ENCODE measurements at places on chromosomes 13 and 19. TPM values are rescaled to one million over a fixed set of nuclear protein-coding genes. Genes with fewer than 3 reads are reported as not detected.

The ERICH4 gene
- total RNA-seq, result not detected

DNA sequence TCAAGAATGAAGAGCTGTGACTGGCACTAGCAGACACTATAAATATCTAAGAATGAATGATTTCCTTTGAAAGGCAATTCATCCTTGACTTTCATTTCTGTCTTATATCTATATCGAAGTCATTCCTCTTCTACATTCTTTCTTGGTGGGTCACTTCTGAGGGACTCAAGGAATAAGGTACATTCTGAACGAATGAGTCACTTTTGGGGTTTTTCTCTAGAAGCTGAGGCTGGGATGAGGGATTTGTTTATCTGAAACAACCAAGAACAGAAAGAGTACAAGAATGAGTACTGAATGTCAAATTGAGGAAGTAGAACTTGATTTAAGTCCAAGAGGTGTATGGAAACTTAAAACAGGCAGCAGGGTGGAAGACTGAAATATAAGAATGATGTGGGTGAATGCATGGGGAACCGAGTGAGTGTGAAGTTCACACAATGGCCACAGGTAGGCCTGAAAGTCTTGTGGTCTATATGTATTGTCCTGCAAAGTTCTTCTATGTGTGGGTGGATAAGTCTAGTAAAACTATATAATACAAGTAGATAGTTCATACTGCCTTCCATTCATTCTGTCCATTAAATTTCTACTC lies 343.9 kb downstream of the OXGR1 start:
- no peaks in the 10 kb centered on the region for H3K36me3 ChIP-seq
- H3K4me3 ChIP-seq, result no peak overlapping the region
- no peak overlapping the region for H3K27ac ChIP-seq
- H3K27me3 ChIP-seq, result no peaks in the 10 kb centered on the region
- DNase-seq, result peak; percentile 88

DNA sequence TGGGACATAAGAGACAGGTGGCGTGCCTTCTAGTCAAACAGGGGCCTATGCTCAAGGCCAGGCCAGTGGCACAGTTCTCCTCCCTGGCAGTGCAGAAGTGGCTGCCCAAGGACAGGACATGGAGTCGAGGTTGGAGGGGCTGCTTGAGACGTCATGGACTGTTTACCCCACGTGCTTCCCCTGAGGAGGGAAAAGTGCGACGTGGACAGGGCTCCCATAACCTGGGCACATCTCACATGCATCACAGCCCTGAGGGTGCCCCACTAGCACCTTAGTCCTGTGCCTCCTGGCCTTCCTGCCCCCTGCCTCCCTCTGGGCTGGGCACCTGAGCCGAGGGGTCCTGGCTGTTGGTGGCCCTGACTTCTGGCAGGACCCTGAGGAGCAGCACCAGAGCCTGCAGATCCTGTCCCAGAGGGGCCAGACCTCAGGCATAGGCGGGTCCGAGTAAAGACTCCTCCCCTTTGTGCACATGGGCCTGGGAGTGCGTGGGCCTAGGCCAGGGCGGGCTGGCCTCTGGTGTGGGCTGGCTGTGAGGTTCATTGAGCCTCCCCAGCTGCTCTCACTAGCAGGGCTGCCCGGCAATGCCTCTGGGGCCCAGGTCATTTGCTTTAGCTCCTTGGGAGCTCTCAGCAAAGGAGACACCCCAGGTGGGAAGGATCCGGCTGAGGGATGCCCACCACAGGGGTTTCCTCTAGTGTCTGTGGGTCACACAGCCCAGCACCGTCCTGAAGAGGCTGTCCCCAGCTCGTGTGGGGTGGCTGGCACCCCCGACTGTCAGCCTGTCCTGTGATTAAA lies 65.7 kb downstream of the CEBPG start:
- DNase-seq, result no peak
- H3K4me3 ChIP-seq, result no peak overlapping the region
- H3K36me3 ChIP-seq, result no peaks in the 10 kb centered on the region
- H3K4me1 ChIP-seq, result no peaks in the 10 kb centered on the region
- no peaks in the 10 kb centered on the region for H3K27me3 ChIP-seq

The SMIM44 gene
- total RNA-seq, result not detected

All from fibroblast of lung (primary cell).